Inflammatory macrophage (primary cell): ENCODE measurements at places on chromosomes 6 and 20.

- peak; percentile 39 for DNase-seq
Measured at GRCh38 chr6:151440930-151441329, 11.0 kb downstream of the RMND1 start.

DNA sequence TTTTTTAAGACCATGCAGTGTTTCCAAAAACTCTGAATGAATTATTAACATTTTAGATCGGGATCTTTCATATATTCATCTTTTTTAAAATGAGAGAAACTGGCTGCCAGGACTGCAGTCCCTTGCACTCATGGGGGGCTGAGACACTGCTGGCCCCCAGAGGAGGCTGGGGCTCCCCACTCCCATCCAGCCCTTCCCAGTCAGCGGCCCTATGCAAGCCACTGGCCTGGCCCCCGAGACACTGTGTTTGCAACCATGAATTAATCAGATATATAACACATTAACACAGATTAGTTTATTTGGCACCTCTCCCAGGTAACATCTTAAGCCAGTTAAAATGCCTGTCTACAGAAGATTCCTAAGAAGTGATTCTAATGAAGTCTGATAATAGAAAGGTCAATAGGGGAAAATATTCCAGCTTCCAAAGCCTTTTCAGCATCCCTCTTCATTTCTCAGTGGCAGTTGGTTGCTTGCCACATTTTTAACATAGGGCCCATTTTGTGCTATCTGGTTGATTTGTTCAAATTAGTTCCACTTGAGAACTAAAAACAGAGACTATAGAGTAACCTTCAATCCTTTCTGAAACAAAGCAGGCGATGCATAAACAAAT, 184.4 kb upstream of the FBXL4 start:
- no peak for DNase-seq

GRCh38 chr6:128057541-128057940, 156.7 kb upstream of the THEMIS start:
- DNase-seq = no peak

GRCh38 chr6:128990360-128990759, 107.4 kb downstream of the LAMA2 start:
- DNase-seq = no peak

- no peak for DNase-seq
Measured at GRCh38 chr20:1209447-1210387, 6.5 kb downstream of the C20orf202 start.

GRCh38 chr6:1613688-1614447, 4.2 kb downstream of the FOXC1 start:
- DNase-seq = no peak

DNA sequence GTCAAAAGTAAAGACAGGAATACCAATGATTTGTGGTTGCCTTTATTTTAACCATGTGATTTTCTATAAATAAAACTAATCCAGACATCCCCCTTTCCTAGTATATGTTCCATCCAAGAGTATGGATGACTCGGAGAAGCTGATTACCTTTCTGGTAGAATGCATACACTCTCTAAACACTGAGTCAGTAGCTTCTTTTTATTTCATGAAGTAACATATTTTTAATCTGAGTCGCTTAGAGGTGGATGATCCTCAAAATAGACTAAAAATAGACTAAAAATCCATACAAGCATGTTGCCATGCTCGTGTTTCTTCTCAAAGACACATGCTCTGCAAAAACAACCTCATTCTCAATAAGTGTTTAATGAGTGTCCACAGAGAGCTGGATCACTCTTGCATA, 263.7 kb downstream of the COL12A1 start:
- DNase-seq = no peak

DNA sequence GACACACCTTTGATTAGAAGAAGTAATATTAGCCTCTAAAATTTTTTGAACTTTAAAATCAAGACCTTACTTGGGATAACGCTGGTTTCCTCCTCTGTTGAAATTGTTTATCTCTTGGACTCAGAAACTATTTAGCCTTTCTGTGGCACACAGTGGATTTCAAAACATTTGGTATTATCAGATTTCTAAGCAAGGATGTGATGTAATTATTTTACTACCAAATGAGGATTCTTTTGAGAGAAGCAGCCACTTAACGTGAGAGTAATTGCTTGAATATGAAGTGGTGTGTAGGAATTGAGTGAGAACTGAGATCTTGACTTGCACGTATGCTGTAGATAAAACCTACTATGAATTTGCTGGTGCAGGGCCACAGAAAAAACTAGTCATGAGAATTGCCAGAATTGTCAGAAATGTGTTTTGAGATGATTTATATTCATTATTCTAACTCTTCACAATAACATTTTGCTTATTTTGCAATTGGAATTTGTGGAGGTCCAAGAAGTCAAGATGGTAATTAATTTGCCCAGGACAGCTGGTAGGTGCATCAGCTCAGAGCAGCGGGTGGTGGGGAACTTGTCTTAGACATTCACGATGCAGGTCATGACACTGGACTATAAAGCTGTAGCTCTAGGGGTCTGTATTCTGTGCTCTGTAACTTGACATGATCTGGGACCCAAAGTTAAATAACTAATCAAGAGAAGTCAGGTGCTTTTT, 53.4 kb downstream of the AKAP12 start:
- DNase-seq = no peak

- DNase-seq = peak; percentile 53
Measured at GRCh38 chr6:11774426-11774825, 4.2 kb downstream of the ADTRP start.

- no peak for DNase-seq
Measured at GRCh38 chr6:3895312-3895653, 46.1 kb downstream of the FAM50B start.

GRCh38 chr20:50220894-50221365, 30.3 kb downstream of the CEBPB start:
- peak; percentile 52 for DNase-seq

DNA sequence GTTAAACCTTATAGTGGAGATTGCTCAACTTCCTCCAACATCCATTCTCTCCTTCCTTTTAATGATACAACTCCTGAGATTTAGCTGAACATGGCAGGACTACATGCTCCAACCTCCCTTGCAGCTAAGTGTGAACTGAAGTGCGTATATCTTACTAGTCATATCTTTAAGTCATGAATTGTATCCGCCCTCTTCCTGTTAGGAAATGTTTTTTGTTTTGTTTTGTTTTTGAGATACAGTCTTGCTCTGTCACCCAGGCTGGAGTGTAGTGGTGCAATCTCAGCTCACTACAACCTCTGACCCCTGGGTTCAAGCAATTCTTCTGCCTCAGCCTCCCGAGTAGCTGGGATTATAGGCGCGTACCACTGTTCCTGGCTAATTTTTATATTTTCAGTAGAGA, 8.8 kb upstream of the OSTM1 start:
- DNase-seq = peak; percentile 59

GRCh38 chr6:114707081-114707620, 364.3 kb upstream of the HS3ST5 start:
- no peak for DNase-seq

- DNase-seq = no peak
Measured at GRCh38 chr6:16301511-16301910, 63.1 kb downstream of the GMPR start.
